ENCODE measurements at places on chromosomes 4 and X.

DNA sequence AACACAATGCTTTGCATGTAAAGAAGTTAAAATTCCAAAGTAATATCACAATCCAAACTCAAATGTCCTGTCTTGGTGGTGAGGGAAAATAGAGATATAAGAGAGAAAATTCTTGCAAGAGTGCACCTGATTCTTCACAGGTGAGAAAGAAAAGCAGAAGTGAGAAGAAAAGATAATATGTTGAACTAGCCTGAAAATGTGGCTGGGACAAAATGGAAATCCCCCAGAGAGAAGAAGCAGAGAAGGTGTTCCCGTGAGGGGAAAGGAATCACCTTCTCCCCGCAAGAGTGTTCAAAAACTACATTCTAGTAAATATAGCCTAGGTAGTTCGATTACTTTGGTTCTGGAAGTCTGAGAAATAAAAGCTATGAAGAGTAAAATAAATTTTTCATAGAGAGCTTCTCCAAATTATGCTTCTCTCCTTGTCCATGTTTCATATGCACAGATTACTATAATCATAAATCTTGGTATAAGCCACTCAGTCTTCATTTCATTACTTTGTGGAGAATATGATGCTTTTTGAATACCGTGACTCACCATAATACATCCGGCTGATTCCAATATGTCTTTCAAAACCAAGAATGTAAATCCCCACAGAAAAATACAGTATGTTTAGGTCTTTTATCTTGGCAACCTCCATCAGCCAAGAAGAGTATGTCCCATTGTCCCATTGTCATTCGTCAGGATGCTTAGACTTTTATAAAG is 63.1 kb downstream of the COX18 start:
- DNase-seq, result no peak

GRCh38 chrX:152637649-152638442 is at the start of gene GABRQ:
TSS of gene GABRQ (plus strand) at chrX:152637895. CDS start at chrX:152638203, 308 bp downstream.
- DNase-seq, result no peak

GRCh38 chr4:85773372-85773771 is 298.4 kb downstream of the ARHGAP24 start:
- no peak for DNase-seq

GRCh38 chr4:101191302-101192098 is 155.8 kb downstream of the PPP3CA start:
- no peak for DNase-seq

GRCh38 chr4:120526033-120526432 is 396.5 kb downstream of the PRDM5 start:
- DNase-seq, result no peak

DNA sequence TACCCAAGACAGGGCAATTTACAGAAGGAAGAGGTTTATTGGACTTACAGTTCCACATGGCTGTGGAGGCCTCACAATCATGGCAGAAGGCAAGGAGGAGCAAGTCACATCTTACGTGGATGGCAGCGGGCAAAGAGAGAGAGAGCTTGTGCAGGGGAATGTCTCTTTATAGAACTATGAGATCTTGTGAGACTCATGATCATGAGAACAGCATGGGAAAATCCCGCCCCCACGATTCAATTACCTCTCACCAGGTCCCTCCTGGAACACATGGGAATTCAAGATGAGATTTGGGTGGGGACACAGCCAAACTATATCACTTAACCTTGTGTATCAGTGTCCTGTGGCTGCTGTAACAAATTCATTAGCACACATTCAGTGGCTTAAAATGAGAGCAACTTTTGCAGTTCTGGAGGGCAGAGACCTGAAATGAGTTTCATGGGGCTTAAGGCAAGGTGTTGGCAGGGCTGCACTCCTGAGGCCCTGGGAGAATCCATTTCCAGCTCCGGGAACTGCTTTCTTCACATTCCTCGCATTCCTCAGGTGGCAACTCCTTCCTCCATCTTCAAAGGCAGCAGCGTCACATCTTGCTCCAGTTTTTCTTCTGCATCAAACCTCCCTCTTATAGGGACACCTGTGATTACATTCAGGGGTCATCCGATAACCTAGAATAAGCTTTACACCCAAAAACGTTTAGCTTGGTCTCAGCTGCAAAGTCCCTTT is 22.3 kb upstream of the NSG1 start:
- no peak for DNase-seq

DNA sequence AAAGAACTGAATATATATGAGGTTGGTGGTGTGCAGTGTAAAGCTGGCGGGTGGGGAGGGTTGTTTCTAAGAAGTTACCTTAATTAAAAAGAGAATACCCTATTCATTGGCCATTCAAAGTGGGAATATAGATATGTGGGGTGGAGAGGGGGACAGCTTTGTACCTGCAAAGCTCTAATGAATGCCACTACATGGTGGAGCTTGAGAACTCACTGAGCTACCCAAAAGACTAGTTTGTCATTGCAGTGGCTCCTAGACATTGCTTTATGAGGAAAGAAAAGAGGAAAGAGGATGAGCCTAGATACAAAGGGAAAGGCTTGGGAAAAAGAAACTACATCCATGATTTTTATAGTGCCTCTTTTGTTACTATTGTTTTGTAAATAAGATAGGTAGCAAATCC is 209.9 kb upstream of the SPRY1 start:
- DNase-seq, result no peak

- no peak for DNase-seq
Measured at GRCh38 chr4:110640576-110640975, 17.7 kb upstream of the PITX2 start.

GRCh38 chr4:53645108-53645507 is 53.8 kb upstream of the LNX1 start:
- DNase-seq, result no peak

DNA sequence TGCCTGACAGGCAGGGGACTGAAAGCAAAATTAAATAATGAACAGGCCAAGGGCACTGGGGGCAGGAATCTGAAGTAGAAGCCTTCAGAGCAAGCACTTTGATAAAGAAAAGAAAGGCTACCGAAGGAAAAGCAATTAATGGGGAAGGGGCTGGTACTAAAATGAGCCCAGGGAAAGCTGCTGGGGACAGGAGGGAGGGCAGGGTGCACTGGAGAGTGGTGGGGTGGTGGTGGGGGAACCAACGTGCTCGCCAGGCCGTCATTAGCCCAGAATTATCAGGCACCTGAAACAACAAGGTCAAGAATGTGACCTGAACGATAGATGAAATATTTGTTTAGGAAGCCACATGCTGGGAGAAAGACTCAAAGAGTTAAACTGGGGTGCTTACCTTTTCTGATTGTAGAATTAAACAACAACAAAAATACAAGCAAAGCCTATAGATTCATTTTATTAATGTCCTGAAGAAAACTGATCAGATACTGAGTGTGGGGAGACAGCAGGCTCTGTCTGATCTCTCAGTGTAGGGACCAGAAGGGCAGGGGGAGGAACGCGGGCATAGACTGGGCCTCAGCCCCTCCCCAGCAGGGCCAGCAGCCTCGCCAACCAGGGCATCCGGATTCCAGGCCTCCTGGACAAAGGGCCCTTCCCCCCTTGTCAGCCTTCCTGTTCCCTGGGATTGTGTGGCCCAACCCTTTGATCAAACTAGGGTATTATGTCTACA is 239.7 kb upstream of the KLF3 start:
- no peak for DNase-seq

GRCh38 chr4:41281038-41281634 is 24.4 kb downstream of the UCHL1 start:
- DNase-seq, result no peak

DNA sequence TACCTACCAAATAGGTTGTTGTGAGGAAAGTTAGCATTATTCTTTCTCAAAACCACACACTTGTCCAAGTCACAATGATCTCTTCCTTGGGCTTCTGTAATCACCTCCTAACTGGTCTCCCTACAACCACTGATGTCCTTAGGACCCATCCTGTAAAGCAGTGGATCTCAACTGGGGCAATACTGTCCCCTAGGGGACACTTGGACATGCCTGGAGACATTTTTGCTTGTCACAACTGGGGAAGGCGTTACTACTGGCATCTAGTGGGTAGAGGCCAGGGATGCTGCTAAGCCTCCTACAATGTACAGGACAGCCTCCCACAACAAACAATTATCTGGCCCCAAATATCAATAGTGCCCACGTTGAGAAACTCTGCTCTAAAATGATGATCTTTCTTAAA is 118.7 kb upstream of the AP1S2 start:
- no peak for DNase-seq

GRCh38 chr4:92969650-92970379 is 666.0 kb downstream of the GRID2 start:
- no peak for DNase-seq

DNA sequence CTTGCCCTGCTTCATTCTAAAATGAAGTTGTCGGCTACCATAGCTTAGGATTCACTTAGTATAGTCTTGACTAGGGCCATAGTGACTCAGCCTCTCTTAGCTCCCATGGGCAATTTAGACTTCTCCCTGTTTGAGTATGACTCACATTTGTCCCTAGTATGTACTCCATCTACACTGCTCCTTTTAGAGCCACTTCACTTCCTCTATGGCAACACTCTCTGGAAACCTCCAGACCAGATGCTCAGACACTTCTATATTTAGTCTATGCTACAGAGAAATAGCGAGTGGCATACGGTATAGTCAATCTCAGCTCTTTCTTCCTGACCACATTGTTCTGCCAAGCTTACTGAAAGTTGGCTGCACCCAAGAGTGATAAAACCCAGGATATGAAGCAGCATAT is 11.2 kb downstream of the MEPE start:
- no peak for DNase-seq

DNA sequence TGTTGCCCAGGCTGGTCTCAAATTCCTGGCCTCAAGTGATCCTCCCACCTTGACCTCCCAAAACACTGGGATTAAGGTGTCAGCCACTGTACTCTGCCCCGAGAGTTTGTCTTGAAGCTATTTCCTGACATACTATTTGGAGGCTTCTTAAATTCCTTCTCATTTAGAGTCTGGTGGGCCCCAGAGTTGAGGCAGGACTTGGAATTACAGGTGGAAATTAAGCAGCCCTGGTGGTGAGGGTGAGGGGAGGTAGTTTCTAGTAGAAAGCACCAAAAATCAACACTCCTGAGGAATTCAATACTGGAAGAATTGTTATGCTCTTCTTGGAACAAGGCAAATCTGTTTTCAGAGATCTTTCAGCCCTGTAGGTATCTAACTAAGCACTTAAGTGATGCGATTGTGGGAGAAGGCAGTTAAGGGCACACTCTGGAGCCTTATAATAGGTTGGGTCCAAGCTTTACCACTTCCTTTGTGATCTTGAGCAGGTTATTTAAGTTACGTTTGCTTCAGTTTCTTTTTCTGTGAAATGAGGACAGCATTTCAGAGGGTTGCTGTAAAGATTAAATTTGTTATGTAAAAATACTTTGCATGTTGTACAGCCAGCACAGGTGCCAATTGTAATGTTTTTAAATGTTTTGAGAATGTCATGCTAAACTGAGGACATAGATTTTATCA is 200.7 kb downstream of the SOWAHB start:
- no peak for DNase-seq

DNA sequence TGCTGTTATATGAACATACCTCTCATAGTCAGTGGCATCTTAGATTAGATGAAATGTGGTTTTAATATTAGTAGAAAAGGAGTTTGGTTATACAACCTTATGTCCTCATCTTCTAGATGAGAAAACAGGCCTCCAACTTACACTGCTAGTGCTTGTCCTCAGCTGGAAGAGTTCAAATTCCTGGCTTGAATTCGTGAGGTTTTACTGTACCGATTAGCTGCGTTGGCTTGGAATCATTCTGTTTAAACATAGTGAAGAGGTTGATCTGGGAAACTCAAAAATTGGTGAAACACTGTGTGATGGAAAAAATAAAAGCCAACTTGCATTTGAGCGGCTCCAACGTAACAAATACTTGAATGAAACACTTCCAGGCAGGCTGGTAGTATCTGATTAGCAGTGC is 81.0 kb downstream of the LNX1 start:
- DNase-seq, result no peak

GRCh38 chr4:148078061-148078460 is 346.2 kb downstream of the ARHGAP10 start:
- DNase-seq, result no peak

GRCh38 chrX:65596270-65597034 is 61.9 kb upstream of the LAS1L start:
- no peak for DNase-seq

GRCh38 chr4:95869961-95870500 is 30.1 kb downstream of the PDHA2 start:
- DNase-seq, result no peak

- no peak for DNase-seq
Measured at GRCh38 chrX:43975796-43976195, 2.6 kb upstream of the NDP start.

- no peak for DNase-seq
Measured at GRCh38 chrX:47097018-47097417, 18.8 kb downstream of the RGN start.

DNA sequence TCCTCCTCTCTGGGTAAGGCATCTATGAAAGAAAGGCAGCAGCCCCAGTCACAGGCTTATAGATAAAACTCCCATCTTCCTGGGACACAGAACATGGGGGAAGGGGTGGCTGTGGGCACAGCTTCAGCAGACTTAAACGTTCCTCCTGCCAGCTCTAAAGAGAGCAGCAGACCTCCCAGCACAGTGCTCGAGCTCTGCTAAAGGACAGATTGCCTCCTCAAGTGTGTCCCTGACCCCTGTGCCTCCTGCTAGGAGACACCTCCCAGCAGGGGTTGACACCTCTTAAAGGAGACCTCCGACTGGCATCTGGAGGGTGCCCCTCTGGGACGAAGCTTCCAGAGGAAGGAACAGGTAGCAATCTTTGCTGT is 89.9 kb downstream of the EFHC2 start:
- no peak for DNase-seq

GRCh38 chr4:118313098-118313497 is 39.7 kb downstream of the PRSS12 start:
- no peak for DNase-seq

DNA sequence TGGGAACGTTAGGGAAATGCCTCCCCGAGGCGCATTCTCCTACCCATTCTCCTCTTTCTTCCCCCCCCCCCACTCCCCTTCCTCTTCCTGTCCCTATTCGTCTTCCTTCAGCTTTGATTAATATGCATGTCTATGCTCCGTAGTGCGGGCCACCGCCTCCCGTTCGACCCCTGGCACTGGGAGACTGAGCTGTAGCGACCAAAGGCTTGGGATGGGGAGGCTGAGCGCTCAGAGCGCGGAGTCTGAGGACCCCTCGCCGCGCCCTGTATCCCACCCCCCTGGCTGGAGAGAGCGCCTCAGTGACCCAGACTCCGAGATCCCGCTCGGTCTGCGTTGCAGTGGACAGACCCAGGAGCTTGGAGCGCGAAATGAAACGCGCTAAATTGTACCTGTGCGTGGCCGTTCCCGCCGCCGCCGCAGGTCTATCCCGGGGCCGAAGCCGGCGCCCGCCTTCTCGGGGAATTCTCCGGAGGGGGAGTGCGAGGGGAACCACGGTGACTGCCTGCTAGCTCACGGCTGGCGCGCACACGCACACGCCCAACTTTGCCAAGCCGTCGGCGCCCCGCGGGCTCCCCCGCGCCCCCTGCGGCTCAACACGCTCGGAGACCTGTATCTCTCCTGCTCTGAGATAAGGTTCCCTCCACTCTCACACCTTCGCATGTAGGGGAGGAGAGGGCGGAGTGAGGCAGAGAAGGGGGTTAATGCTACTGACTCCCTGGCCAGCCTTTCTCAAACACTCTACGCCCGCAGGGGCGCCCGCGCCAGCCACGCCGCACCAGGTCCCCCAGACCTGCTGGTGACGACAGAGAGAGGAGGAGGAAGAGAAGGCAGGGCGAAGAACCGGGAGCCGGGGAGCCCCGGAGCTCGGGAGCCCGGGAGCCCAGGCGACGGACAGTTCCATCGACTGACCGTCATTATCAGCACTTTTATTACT is 1.5 kb upstream of the PTCHD1 start:
- DNase-seq, result no peak

- no peak for DNase-seq
Measured at GRCh38 chrX:144918936-144919335, 328.4 kb upstream of the SPANXN1 start.

Data from type B pancreatic cell (in vitro differentiated cells).